ENCODE measurements at places on chromosomes 5 and 9.

- DNase-seq: peak; percentile 54
Measured at GRCh38 chr5:115069087-115069968, 100.4 kb downstream of the TRIM36 start.

- no peak for DNase-seq
Measured at GRCh38 chr9:26163931-26164330, 485.7 kb upstream of the TUSC1 start.

GRCh38 chr5:66945389-66946349 is 250.9 kb downstream of the CD180 start:
- DNase-seq: no peak

DNA sequence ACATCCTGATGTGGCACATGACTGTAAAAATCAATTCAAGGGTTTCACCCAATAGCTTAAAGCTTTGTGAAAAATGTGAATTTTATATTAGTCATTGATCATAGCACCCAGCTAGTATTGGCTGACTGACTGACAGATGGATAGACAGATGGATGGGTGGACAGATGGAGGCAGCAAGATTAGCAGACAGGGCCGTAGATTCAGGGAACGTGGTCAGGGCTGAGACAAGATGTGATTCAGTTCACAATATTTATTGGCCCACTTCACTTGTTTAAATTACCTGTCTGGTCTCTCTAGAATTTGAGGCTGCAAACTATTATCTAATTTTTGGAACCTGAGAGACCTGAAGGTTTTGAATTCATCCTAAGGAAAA is 12.0 kb upstream of the PCSK5 start:
- no peak for DNase-seq

GRCh38 chr5:170611449-170612090 is 107.8 kb downstream of the KCNIP1 start:
- DNase-seq: no peak

GRCh38 chr5:144130306-144130705 is 40.2 kb downstream of the YIPF5 start:
- no peak for DNase-seq

DNA sequence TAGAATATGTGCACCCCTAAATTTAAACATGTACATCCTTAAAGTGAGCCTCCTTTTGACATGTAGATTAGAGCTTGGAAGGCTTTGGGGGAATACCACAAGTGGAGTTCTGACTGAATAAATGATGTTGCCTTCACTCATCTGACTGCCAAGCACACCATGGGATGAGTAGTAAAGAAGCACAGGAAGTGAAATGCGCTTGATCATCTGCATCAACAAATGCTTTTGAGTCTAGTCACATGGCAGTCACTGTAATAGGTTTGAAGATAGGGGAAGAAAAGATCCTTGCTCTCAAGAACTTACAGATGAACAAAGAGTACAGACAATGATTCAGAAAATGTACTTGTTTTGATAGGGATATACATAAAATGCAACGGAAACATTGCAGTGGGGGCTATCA is 62.0 kb upstream of the STARD4 start:
- no peak for DNase-seq

DNA sequence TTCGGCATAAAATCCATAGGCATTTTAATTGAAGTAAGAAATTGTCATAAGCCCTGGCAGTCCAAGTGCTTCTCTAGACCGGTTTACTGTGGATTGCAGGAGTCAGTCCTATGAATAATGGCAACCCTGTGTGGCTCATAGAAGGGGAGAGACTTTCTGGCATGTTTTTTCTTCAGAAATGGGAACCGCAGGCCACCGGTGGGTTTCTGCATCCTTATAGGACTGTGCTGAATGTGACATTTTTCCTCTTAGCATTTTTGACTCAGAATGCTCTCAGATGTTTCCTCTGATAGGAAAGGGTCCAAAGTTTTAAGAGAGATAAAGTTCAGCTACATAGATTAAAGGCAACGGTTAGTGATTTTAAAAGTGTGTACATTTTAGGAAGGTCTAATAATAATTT is 6.3 kb downstream of the DAPK1 start:
- DNase-seq: no peak

DNA sequence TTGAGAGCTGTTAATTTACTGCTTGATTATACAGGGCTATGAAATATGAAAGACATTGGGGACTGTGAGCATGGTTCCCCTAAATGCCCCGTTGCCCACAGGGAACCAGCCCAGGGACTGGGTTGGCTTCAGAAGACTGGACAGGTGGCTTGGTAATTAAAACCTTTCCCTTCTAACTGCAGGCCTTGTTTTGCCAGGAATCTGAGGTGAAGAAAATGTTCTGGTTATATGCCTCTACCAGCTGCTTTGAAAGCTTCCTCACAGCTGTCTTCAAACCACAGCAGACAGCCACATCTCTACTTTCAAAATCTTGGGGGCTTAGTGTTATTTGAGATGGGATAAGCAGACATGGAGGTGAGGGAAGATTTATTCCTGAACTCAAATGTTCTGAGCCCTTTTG is 153.3 kb upstream of the SPRY4 start:
- no peak for DNase-seq

- no peak for DNase-seq
Measured at GRCh38 chr5:62431735-62432620, 19.4 kb downstream of the IPO11 start.

GRCh38 chr9:91896513-91897121 is 53.4 kb downstream of the ROR2 start:
- DNase-seq: no peak

GRCh38 chr9:71213633-71214032 is 92.2 kb upstream of the TRPM3 start:
- no peak for DNase-seq

DNA sequence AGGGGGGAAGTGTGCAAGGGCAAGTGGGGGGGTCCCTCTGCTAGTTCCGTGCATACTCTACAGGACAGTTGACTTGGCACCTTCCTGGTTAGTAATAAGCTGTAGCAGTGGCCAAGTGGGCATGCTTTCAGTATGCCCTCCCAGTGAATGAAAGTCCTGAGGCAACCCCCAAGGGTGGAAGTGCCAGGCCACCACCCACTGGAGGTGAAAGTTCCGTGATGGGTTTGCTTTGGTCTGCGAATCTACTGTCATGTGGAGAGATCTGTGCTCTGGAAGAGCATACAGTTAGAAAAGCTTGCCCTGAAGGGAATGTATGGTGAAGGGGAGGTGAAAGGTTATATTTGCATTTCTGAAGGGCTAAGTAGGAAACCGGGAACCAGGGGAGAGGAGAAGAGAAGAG is 10.3 kb downstream of the FXN start:
- no peak for DNase-seq

DNA sequence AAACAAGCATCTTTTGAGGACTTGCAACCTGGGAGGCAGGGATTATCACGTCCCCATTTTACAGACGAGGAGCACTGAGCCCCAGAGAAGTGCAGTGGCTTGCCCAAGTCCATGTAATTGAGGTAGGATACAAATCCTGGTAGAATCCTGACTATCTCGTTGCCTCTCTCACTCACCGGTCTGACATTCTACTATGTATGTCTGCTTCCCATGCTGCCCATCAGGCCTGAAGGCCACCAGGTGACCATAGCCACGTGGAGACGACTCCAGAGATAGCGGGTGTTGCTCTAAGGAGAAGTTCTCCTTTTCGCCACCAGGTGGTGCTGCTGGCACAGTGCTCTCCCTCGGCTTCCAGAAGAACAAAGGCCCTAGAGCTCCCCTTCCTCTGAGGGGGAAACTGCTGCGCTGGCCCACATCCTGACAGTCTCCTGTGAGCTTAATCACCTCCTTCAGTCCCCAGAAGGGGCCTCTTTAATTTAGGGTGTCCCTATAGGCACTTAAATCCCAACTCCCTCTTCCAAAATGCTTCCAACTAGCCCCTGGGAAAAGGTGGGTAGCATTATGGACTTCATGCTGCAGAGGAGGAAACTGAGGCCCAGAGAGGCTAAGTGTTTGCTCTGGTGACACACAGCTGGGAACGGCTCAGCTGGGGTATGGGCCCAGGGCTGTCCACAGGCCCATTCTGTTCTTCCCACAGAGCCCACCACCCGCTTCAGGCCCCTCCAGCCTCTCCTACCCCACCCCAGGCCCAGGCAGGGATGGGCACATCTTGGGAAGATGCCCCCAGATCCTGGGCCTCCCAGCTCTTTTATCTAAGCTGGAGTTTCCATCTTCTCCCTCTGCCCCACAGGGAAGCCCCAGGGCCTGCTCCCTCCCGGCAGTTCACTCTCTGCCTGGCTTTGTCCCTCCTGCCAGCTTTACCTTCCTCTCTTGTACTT is 6.4 kb downstream of the SLC34A1 start:
- DNase-seq: peak; percentile 81

GRCh38 chr5:34034534-34035327 is 8.3 kb downstream of the C1QTNF3 start:
- no peak for DNase-seq

- no peak for DNase-seq
Measured at GRCh38 chr5:136030956-136031611, 2.3 kb downstream of the TGFBI start.

GRCh38 chr5:139315056-139315615 is 21.6 kb downstream of the MATR3 start:
- DNase-seq: no peak

GRCh38 chr5:53331463-53331862 is 149.0 kb upstream of the FST start:
- no peak for DNase-seq

- no peak for DNase-seq
Measured at GRCh38 chr9:109149089-109149488, 18.0 kb downstream of the FRRS1L start.

GRCh38 chr9:123475407-123475806 is 119.4 kb downstream of the CRB2 start:
- peak; percentile 77 for DNase-seq

- DNase-seq: no peak
Measured at GRCh38 chr5:105968981-105969380, 1701.8 kb downstream of the EFNA5 start.

DNA sequence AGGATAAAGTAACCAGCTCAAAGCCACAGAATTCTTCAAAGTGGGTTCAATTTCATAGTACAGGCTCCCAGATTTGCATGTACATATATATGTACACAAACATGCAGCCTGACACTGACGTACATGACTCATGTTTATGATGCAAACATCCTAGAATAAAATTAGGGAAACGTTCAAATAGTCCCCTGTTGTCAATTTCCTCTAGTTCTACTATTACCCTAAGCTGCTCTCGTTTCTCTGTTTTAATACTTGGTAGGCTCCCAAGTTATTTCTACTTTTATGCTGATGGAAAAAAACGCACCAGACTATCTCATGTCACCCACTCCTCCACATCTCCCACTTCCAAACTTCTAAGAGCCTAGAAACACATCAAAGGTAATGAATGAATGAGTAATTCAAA is 229.7 kb downstream of the EPB41L4A start:
- DNase-seq: no peak

- no peak for DNase-seq
Measured at GRCh38 chr5:30343707-30344106, 849.8 kb upstream of the CDH6 start.

GRCh38 chr9:472479-473075 is 257.9 kb downstream of the DOCK8 start:
- no peak for DNase-seq

DNA sequence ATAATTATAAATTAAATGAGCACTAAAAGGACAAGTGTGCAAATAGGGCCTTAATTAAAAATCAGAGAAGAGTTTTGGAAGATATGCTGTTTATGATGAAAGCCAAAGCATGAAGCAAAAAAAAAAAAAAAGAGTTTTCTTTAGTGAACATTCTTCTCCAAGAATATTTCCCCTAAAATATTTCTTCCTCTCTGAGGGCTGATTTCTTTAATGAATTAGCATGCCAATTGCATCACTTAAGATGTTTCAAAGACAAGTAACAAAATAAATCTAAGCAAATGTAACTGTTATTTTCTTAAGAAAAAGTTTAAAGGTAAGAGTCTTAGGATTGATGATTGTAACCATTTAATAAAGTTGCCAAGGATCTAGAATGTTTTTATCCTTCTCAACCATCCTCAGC is 81.6 kb upstream of the MPDZ start:
- no peak for DNase-seq

GRCh38 chr5:5420251-5420650 is 2.2 kb upstream of the ICE1 start:
- DNase-seq: no peak

DNA sequence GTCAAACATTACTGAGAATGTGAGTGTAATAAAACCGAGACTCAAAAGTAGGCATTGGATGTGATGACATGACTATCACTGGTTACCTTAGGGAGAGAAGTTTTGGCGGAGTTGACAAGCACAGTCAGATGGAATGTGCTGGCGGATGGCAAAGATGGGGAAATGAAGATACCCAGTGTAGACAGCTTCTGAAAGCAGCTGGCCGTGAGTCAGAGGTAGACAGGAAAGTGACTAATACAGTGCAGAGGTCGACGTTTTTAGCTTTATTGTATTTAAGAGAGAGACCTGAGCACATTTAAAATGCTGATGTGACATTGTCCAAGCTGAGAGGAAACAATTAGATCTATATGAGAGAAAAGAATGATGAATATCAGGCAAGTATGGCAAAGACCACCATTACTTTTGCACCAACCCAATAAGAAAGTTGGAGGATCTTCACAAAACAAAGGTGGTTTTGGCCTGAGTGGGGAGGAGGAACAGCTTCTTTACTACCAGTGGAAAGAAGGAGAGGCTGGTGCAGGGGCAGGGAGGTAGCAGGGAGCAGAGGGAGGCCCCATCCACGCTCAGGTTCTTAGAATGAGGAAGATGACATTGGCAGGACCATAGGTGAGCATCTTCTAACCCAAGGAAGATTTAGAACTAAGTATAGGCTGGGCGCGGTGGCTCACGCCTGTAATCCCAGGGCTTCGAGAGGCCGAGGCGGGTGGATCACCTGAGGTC is 36.7 kb upstream of the KCNIP1 start:
- DNase-seq: no peak

GRCh38 chr5:18236386-18236785 is 602.1 kb downstream of the TAF11L14 start:
- no peak for DNase-seq

GRCh38 chr9:13898957-13899356 is 415.0 kb downstream of the NFIB start:
- no peak for DNase-seq

DNA sequence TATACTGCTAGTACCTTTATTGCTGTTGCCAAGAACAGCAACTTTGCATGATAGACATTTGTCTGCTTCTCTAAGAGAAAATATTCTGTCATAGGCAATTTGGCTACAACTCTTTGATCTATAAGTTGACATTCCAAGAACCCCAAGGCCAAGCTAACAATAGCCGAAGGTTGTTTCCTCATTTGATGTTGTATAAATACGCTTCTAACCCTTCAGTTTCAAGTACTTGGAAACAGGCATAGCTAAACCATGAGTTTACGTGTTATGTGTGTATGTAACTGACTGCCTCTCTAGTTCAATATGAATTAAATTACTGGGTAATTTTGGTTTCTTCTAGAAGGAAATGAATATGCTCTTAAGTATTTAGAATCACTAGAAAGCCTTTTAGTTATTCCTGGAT is 1034.0 kb downstream of the TLE4 start:
- DNase-seq: no peak

GRCh38 chr5:127801751-127802476 is 98.7 kb downstream of the CCDC192 start:
- no peak for DNase-seq

All from NCI-H146 (cell line).